ENCODE measurements at places on chromosomes 16 and 17.

- no peak for DNase-seq
Measured at GRCh38 chr17:49928837-49929475, 40.0 kb upstream of the DLX4 start.

DNA sequence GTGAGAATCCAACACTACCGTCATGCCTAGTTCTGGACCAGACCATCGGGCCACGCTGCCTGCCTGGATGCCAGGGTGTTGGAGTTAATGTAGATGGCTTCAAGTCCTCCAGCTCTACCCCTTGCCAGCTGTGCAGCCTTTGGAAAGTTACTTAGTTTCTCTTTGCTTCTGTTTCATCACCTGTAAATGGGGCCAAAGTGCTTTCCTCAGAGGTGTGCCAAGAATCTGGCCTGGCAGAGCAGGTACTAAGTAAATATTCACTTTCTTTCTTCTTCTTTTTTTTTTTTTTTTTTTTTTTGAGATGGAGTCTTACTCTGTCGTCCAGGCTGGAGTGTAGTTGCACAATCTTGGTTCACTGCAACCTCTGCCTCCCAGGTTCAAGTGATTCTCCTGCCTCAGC is 159.5 kb upstream of the RPL38 start:
- DNase-seq = no peak

DNA sequence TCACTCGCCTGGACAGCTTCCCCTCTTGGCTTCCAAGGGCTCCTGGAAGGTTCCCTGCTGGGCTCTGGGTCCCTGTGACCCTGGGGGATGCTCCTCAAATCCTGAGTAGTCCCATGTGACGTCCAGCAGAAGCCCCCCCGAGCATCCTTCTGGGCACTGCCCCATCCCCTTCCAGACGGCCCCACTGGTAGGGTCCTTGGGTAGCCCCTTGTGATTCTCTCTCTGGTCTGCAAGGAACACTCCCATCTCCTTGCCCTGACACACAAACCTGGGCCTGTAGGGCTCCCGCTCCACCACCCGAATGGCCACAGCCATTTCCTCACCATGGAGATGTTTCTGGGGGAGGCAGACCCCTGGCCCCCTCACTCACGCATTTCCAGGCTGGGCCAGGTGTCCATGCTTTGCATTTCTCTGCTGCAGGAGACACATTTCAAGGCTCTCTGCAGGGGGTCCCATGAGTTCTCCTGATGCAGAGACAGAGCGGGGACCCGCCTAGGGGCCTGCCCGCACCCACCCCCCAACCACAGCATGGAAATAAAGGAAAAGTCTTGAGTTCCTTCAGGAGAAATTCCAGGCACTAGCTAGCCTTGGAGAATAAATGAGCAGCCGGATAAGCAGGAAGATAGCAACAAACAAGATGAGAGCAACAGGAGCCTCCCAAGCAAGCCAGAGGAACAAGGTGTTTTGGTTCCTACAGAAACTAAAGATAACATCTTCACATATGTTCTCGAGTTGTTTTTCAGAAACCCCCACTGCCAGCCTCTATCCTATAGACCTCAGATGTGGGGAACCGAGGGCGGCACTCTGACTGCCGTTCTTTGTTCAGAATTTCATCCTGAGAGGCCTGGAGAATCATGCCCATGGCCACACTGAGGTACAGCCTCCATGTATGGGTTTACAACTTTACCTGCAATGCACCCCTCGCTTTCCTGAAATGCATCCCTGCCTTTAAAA is 128.8 kb downstream of the MGAT5B start:
- no peak for DNase-seq

DNA sequence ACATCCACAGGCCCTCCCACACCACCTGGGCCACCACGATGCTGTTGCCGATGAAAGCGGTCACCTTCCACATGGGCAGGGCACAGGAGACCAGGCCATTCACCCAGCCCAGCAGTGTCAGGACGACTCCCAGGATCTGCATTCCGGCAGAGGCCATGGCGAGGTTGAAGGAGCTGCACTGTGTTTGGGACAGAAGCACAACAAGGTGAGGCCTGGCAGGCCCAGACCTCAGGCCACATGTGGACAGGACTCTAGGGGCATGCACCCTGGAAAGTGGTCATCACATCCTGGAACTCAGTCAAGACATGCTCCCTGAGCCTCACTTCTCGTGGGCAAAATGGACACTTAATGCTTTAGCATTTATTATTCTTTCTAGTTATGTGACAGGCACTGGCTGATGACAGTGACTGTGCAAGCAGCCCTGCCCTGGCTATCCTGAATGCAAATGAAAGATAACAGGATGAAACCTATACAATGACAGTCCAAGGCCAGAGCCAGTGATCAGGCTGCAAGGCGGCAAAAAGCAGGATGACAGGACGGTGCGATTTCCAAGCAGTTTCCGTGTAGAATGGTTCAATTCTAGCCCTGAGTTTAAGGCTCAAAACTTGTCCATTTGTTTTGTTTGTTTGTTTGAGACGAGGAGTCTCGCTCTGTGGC is 2.0 kb downstream of the CLDN6 start:
- DNase-seq = no peak

DNA sequence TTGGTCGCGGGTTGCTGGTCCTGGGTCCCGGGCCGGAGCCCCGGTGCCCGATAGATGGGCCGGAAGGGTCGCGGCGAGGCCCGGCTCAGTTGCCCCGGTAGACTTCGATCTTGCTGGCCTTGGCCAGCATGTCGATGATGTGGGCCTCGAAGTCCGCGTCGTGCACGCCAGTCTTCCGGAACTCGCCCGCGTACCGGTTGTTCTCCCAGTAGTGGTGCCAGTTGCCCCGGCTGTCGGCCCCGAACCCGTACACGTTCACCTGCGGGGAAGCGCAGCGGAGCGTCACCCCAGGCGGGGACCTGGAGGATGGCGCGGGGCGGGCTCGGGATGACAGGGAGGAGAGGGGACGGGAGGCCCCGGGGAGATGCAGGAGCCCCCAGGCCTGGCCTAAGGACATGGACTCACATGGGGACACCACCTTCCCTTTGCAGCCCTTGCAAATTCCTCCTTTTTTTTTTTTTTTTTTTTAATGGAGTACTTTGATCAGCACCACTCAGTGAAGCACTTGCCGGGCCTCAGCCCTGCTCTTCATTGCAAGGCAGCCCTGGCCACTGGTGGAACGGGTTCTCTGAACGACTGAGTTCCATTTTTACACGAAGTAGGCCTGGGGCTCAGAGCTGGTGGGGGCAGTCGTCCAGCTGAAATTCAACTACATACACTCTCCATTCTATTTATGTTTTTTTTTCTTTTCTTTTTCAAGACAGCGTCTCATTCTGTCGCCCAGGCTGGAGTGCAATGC is 35.1 kb downstream of the DDX19A start:
- DNase-seq = no peak

DNA sequence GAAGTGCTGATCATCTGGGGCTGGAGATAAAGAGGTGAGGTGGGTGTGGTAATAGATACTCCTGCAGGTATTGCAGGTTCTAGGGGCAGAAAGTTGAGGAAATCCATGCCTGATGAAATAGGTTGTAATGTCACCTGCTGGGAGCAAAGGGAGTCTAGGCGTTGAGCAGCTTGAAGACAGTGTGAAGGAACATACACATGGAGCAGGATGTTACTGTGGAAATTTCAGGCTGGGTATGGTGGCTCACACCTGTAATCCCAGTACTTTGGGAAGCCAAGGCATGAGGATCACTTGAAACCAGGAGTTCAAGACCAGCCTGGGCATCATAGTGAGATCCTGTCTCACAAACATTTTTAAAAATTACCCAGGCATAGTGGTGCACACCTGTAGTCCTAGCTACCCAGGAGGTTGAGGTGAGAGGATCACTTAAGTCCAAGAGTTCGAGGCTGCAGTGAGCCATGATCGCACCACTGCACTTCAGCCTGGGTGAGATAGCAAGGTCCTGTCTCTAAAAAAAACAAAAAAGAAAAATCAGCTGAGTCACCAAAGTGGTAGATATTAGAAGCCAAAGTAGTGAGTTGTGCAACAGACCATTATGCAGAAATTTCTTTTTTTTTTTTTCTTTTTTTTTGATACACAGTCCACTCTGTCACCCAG is 9.1 kb upstream of the CRYBA1 start:
- DNase-seq = no peak

- DNase-seq = peak; percentile 36
Measured at GRCh38 chr16:84308120-84308519, 13.4 kb downstream of the WFDC1 start.

GRCh38 chr16:56909527-56909979 is 22.4 kb upstream of the HERPUD1 start:
- no peak for DNase-seq

GRCh38 chr16:76854234-76854633 is 336.8 kb upstream of the MON1B start:
- DNase-seq = no peak

GRCh38 chr17:38749223-38750043 is 1.3 kb upstream of the PCGF2 start:
- peak; percentile 63 for DNase-seq

DNA sequence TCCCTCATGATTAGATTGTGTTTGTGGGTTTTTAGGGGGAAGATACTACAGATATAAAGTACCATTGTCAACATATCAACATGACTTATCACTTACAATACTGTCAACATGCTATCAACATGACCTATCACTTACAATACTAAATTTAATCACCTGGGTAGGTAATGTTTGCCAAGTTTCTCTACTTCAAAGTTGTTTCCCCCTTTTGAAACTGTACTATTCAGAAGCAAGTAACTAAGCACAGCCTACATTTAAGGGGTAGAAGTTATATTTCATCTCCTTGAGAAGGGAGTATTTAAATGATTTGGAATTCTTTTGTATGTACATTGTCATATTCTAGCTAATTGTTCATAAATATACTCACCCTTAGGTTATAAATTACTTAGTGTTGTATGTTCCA is 68.7 kb downstream of the TRIM37 start:
- DNase-seq = no peak

GRCh38 chr17:21396237-21396636 is 20.1 kb downstream of the KCNJ12 start:
- DNase-seq = no peak

- DNase-seq = no peak
Measured at GRCh38 chr16:1537763-1538289, 4.4 kb downstream of the TMEM204 start.

DNA sequence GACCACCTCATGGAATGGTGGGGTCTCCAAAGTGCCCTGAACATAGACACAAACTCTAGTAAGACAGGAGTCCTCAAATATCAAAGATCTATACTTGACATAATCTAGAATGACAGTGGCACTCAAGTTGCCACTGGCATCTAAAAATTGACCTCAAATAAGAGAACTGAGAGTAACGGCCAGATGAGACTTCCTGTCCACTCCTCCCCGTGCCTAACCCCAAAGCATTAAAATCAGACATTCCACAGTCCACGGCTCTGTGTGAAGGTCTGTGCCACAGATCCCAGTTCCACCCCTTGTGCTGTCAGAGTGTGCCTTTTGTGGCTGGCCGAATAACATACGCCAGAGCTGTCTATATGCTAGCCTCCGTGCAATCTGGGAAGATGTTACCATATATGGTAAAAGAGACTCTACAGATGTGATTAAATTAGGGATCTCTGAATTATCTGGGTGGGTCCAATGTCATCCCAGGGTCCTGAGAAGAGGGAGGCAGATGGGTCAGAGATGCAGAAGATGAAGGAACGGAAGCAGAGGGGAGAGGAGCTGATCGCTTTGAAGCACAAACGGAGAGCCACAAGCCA is 21.0 kb upstream of the EVPL start:
- DNase-seq = no peak

GRCh38 chr16:48001324-48001895 is 154.4 kb downstream of the ABCC12 start:
- DNase-seq = no peak

DNA sequence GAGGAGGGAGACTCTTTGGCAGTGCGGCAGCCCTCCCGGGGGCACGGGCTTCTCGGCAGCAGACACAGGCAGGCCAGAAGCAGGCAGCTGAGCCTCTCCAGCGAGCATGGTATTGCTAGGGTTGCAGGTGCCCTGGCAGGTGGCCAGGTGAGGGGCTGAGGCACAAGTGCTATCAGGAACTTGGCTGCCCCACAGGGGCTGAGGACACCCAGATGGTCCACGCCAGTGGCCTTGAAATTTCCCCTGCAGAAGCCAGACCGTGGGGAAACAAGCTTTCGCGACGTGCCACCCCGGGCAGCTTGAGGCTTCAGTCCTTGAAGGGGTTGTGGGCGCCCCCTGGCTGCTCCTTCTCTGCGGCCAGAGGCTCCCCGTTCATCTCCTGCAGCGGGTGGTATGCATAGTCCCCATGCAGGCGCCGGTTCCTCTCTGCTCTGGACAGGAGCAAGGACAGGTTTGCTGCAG is 8.5 kb downstream of the NAGPA start:
- DNase-seq = peak; percentile 21

DNA sequence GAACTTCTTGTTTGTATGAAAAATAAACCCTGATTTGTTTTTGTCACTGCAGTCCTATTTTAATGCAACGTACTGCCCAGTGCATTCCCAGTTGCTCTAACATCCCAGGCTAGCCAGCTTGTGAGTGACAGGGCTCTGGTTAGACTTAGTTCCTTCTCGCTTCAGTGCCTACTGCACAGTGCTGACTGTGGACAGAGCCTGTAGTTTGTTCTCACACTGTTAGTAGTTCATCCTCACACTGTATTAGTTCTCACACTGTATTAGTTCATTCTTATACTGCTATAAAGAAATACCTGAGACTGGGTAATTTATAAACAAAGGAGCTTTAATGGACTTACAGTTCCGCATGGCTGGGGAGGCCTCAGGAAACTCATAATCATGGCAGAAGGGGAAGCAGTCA is 116.6 kb upstream of the SALL1 start:
- no peak for DNase-seq

DNA sequence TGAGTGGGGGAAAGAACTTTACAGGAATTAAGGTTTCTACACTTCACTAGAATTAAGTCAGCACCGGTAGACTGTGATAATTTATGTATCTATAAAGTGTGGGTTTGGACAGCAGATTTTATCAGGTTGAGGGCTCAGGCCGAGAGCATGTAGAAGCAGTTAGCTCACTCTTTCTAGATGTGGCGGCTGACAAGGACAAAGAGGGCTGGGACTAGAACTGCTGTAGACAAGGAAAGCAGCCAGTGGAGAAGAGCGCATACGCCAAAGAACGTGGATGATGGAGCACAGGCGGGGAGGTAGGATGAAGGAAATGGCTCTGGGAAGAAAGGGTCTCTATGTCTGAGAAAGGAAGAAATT is 504 bp upstream of the GOSR1 start:
- DNase-seq = peak; percentile 26

- DNase-seq = no peak
Measured at GRCh38 chr17:57352665-57353175, 96.4 kb downstream of the MSI2 start.

- no peak for DNase-seq
Measured at GRCh38 chr16:5040451-5040850, 6.7 kb upstream of the NAGPA start.

- no peak for DNase-seq
Measured at GRCh38 chr16:49468611-49469310, 95.2 kb downstream of the C16orf78 start.

GRCh38 chr16:76297941-76298340 is 20.7 kb downstream of the CNTNAP4 start:
- DNase-seq = no peak

- peak; percentile 94 for DNase-seq
Measured at GRCh38 chr17:29591737-29592608, 959 bp upstream of the ANKRD13B start.

GRCh38 chr16:11675561-11676511 is 7.6 kb downstream of the SNN start:
- no peak for DNase-seq
